Cerebellar nuclear complex (tissue), 1 donor: ENCODE measurements at places on chromosomes 5 and 9.

DNA sequence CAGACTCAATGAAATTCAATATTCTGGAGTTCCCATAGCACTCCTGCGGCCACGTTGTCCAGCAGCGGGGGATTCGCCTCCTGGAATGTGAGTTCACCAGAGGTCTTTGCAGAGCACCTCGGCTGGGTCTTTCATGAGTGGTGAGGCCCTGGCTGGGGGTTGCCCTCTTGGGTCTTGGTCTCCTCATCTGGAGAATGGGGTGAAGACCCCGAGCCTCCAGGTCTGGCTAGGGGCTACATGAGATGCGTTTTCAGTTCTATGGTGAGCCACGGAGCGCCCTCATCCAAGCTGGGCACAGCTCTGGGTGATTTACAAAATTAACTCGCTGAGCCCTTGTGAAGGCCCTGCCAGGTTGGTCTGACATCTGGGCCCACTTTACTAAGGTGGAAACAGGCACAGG is 37.5 kb upstream of the RXRA start:
- no peak for DNase-seq

DNA sequence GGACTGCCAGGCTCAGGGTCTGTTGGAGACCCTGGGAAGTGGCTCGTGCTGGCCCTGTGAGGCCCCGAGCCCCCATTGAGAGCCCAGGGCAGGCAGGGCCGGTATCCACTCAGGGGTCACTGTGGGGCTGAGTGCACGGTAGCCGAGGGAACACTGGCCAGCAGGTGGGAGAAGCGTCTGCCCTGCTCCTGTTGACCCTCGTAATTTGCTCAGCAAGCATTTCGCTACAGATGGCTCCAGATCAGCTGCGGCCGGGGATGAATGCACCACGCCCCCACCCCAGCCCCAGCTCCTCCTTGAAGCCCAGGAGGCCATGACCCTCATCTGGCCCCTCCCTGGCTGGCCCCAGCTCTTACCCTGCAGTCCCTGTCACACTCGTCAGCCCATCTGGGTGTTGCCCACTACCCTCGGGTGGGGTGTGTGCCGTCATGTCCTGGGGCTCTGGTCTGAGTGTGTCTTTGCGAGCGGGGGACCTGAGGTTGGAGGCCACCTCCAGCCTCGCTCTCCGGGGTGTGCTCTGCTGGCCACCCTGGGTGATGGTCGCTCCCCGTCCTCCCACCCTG is 6.1 kb upstream of the NRARP start:
- DNase-seq = no peak

GRCh38 chr5:139710319-139711066 is 62.3 kb downstream of the CXXC5 start:
- no peak for DNase-seq

GRCh38 chr5:24850926-24851486 is 206.2 kb upstream of the CDH10 start:
- no peak for DNase-seq

GRCh38 chr5:118371973-118372831 is 616.1 kb downstream of the DTWD2 start:
- DNase-seq = no peak

DNA sequence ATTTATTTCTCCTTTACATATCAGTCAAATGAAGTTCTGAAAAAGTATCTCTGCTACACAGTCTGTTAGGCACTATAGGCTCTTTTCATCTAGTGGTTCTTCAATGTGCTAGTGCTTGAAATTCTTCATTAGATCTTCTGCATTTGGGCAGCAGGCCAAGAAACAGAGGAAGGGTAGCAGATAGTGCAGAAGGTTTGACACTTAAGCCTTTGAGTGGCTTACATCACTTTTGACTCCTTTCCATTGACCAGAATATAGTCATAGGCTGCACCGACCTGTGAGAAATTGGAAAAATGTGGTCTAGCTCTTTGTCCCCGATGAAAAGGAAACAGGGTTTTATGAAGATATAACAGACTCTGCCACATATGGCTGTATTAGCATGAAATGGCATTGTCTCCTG is 459.5 kb upstream of the PTGER4 start:
- no peak for DNase-seq

- DNase-seq = no peak
Measured at GRCh38 chr9:78971540-78971939, 600.2 kb upstream of the TLE4 start.

GRCh38 chr5:14572385-14572784 is 9.2 kb upstream of the OTULINL start:
- DNase-seq = no peak

GRCh38 chr5:178143901-178144300 is 9.8 kb downstream of the NHP2 start:
- DNase-seq = no peak

DNA sequence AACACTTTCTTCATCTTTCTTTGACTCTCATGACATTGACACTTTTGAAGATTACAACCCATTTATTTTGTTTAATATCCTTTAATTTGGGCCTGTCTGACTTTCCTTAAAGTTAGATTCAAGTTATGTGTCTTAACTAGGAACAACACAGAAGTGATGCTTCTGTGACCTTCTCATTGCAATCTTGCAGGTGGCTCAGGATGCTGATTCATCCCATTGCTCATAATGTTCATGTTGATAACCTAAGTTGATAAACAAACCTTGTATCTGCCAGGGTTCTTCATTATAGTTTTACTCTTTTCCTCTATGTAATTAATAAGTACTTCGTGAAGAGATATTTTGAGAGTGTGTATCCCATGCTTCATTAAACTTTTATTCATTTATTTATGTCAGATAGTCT is 107.2 kb upstream of the SHB start:
- no peak for DNase-seq

- DNase-seq = no peak
Measured at GRCh38 chr9:81414836-81415235, 274.5 kb downstream of the TLE1 start.

DNA sequence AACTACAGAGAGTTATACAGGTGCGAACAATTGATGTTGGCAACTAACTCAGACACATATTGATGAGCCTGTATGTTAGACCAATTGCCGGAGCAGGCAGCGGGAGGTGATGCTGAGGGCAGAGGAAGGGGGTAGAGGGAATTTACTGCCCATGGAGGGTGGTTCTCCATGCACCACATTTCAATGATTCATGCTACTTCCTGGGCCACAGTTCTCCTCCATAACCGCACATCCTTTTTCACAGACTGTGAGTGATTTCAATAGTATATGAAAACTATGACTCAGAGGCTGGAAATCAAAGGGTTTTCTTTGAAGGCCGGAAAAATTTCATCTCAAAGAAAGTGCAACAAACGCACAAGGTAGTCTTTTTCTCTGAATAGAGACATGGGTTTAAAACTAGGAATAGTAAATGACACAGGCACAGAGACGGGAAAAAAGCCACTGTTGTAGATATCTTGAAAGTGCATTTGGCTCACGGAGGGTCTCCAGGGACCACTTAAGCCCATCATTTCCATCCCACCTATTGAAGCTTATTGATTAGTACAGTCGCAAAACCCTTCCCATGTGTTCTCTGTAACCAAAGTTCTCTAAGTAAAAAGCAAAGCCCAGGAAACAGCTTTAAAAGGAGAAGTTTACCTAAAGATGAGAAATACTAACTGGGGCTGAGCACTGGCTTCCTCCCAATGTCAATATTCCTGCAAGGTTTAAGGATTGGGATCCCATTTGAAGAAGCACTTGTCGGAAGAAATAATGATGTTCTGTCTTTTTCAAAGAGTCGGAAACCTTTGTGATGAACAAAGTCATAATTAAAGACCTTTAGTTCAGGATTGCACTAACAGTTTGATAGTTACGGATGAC is 28.0 kb upstream of the ADAM19 start:
- no peak for DNase-seq

DNA sequence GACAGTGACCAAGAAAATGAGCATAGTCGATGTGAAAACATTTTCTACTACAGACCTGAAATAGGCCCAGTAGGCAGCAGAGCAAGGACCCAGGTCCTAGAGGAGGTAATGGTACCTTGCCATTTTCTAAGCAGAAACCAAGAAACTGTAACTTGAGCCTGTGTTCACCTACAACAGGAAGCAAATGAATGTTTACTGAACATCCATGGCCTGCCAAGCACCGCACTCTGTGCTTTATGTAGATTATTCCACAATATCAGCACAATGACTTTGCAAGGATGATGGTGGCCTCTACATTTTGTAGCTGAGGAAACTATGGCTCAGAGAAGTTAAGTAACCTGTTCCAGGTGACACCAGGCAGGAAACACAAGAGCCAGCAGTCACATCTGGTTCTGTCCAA is 215.3 kb downstream of the SPOCK1 start:
- DNase-seq = no peak

DNA sequence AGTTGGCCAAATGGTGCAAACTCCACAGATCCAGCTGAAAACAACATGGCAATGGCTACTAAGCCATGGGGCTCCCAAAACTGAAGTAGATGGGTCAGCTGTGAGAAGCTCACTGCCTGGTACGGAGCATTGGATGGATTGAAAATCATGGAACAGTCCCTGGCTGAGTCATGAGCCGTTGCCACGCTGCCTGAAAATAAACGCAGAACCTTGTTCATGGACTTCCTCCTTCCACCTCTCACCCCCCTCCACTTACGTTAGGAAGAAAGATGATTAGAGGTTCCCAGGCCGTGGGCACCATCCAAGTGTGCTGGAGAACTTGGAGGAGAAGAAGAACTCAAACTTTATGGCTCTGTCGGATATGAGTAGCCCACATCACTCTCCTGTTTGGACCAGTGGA is 6.8 kb upstream of the DIPK1B start:
- no peak for DNase-seq

GRCh38 chr9:92032891-92033290 is 82.3 kb downstream of the SPTLC1 start:
- no peak for DNase-seq

- DNase-seq = no peak
Measured at GRCh38 chr9:128323212-128323730, 632 bp downstream of the COQ4 start.

DNA sequence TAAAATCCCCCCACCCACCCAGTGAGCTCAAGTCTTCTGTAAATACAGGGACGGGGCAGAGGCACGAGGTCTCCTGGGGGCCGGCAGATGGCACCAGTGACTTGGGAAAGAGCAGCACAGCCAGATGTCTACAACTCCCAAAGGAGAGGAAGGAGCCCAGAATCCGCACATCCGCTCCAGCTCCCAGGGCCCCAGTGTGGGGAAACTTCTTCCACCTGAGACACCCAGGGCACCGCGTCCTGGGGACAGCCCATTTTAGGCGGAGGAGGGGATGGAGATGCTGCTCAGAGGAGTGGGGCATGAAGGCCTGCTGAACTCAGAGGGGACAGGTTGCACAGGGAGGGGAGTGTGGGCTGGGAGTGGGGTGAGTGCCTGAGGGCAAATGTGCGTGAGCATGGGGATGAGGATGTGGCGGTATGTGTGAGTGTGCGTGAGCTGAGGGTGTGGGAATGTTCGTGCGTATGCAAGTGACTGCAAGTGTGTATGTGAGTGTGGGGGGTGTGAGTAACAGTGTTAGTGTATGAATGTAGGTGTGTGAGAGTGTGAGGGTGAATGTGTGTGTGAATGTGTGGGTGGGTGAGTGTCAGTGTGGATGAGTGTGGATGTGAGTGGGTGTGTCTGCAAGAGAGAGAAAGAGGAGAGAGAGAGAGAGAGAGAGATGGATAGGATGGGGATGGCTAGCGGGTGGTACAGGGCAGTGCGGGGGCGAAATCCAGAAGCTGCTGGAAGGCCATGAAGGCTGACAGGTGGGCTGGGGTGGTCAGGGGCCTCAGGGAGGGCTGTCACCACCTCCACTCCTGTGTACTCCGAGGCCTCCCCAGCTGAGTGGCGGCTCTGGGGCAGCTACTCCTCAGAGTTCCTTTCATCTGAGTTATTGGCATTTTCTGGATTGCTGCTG is 63.5 kb downstream of the DUSP1 start:
- no peak for DNase-seq
